ENCODE measurements at places on chromosomes 12 and 14. TPM values are rescaled to one million over a fixed set of nuclear protein-coding genes. Genes with fewer than 3 reads are reported as not detected.

The EML1 gene
- total RNA-seq: 0.30 TPM

The PPP2R3C gene
- total RNA-seq: 46.4 TPM

The KRT74 gene
- total RNA-seq: not detected

The SAMD4A gene
- 0.59 TPM for total RNA-seq

The OTX2 gene
- total RNA-seq: not detected

The POTEM gene
- not detected for total RNA-seq

The SERPINA12 gene
- not detected for total RNA-seq

The TSPAN19 gene
- total RNA-seq: not detected

The IL26 gene
- 0.39 TPM for total RNA-seq

The ABCC9 gene
- total RNA-seq: 0.02 TPM

The LRTM2 gene
- total RNA-seq: not detected

The HCAR3 gene
- 0.14 TPM for total RNA-seq

The MFAP5 gene
- total RNA-seq: not detected

The SLC7A8 gene
- 2.0 TPM for total RNA-seq
